ENCODE measurements at places on chromosomes 4 and X. TPM values are rescaled to one million over a fixed set of nuclear protein-coding genes. Genes with fewer than 3 reads are reported as not detected.
A peak's percentile ranks its signal among the peaks of the same experiment; 100 is the strongest.

DNA sequence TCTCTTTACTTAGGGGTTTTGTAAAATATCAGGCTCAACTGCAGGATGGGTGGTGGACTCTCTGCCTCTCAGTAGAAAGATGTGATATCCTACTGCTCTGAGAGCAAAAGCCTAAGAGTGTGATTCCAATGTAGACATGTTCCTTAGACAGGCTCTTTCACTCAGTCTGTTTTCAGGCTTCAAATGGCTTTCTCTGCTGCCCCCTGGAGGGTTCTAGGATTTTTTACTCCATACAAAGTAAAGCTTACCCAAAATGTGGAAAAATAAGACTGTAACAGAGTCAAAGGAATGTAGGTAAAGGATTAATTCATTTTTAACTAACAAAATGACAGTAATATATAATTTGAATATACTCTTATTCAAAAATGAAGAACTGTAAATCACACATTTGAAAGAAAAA lies 32.1 kb downstream of the ZGRF1 start:
- peak; percentile 58 for DNase-seq

DNA sequence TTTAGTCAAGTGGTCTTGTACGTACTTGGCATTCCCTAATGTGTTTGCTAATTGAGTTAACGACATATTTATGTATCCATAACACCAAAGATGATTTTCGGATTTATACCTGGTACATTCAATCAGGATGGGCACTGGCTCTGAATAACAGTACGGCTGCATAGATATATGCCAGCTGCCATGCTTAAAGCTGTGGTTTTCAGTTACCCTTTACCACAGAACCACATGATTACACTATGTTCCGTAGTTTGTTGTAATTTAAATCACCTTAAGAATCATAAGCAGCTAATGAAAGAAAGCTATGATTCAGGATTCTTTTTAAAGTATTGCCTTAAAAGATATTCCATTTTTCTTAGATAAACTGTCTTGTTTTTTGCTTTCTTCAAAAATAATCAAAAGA lies 53.6 kb downstream of the FIP1L1 start:
- peak; percentile 72 for DNase-seq

The UBL4A gene
- total RNA-seq: 48.3 TPM

The SLC9B2 gene
- total RNA-seq: 12.2 TPM

- no peak for DNase-seq
Measured at GRCh38 chrX:1609311-1609710, 5.5 kb upstream of the ASMT start.

- no peak for DNase-seq
Measured at GRCh38 chrX:71910986-71911730, 513 bp downstream of the NHSL2 start.

GRCh38 chr4:6781561-6781960 lies 966 bp upstream of the KIAA0232 start:
- no peak for DNase-seq

The KLB gene
- total RNA-seq: not detected

The XAGE1B gene
- not detected for total RNA-seq

The SYNPO2 gene
- 69.7 TPM for total RNA-seq

The SCML2 gene
- total RNA-seq: 4.2 TPM

DNA sequence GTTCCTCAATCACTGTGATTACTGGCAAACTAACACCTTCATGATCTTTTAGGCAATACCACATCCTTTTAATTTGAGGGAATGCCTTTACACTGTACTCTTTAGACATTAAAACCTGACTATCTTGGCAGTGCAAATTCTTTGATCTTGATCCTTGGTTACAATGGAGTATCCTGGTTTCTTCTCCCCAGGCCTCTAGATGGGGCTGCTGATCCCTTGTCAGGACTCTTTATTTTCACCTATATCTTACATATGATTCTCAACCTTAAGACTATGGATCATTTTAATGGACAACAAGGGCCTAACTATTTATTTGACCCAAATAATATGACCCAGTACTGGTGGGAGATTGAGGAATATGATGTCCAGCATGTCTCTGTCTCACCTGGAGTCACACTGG lies 1005.5 kb upstream of the INTU start:
- DNase-seq: peak; percentile 24

DNA sequence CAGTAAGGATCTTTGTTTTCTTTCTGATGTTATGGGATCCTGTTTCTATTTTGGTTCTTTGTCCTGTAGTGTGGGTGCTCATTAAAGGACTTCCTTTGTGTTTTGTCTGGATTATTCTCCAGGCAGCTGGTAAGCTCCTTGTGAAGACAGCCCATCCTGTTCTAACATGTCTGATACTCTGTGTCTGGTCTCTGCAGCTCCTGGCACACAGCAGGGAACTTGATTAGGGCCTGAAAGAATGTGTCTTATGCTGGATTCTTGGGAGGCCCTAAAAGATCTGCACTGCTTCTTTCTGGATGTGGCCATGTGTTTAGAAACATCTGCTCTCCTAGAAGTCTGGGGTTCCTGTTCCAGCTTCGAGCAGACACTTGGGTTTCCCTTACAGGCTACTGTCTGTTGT lies 38.1 kb upstream of the ATXN3L start:
- DNase-seq: peak; percentile 54

- DNase-seq: peak; percentile 7
Measured at GRCh38 chrX:30533266-30533665, 44.3 kb downstream of the TASL start.

The TSPAN7 gene
- 0.26 TPM for total RNA-seq

DNA sequence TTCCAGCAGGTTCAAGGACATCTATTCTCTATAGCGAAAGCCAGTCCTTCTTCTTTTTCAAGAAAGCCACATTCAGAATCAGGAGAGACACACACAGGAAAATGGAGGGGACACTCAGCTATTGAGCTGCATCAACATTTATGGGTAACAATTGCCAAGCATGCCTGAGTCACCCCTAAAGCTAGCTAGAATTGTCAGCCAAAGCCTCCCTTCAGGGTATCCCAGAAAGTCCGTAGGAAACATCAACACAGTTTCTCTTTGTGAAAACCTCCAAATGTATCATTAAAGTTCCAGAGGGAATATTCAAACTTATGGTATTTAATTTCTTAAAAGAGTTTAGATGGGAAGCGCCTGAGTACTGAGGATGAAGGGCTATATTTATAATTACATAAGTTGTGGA lies 331.1 kb upstream of the SLC7A11 start:
- DNase-seq: no peak

GRCh38 chr4:147567276-147567675 lies 49.9 kb upstream of the TMEM184C start:
- DNase-seq: no peak

GRCh38 chrX:50988649-50989048 lies 78.1 kb downstream of the BMP15 start:
- DNase-seq: no peak

The PACRGL gene
- total RNA-seq: 19.6 TPM

- peak; percentile 64 for DNase-seq
Measured at GRCh38 chr4:1201851-1202525, 29.6 kb upstream of the SPON2 start.

DNA sequence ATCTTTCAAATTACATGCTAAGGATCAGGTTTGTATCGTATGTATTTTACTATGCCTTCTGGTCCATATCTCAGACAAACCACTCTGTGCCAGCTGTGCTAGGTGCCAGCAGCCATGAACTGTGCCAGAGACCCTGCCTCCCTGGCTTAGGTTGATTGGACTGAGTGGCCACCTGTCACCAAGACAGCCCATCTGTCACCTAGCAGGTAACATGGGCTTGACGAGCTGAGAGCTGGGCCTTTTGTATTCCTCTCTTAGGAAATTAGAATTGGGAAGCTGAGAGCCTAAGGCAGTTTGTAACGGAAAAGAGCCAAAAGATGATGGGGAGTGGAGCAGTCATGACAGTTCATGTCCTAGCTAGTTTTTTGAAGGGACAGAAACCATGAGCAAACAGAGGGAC lies 42.5 kb downstream of the TMEM164 start:
- no peak for DNase-seq

The NALF2 gene
- not detected for total RNA-seq

GRCh38 chr4:1604706-1605205 lies 79.4 kb downstream of the FAM53A start:
- DNase-seq: no peak
